Osteoblast (primary cell): ENCODE measurements at places on chromosomes 4 and X.

DNA sequence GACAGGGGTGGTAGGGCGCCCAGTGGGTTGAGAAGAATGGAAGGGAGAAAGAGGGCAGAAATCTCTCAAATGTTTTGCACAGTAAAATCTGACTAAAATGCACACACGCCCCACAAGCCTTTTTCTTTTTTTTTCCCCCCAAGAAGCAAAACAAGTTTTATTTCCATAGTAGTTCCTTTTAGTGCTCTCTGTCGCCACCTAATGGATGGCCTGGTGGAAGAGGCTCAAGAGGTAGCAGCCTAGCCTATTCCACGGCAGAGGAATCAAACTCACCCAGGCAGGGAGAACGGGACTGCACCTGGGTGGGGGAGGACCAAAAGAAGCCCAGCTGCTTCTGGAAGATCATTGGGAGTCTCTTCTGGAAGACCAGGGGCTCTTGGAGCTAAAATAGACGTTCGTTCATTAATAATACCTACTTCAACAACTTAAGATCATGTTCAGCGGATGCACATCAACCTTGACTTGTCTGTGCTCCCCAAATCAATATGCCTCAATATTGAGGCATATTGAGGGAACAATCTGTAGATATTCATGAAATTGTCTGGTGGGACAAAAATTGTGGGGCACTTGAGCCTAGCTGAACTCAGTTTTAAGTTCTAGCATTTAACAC, 31.6 kb upstream of the IRAK1 start:
- DNase-seq, result no peak

DNA sequence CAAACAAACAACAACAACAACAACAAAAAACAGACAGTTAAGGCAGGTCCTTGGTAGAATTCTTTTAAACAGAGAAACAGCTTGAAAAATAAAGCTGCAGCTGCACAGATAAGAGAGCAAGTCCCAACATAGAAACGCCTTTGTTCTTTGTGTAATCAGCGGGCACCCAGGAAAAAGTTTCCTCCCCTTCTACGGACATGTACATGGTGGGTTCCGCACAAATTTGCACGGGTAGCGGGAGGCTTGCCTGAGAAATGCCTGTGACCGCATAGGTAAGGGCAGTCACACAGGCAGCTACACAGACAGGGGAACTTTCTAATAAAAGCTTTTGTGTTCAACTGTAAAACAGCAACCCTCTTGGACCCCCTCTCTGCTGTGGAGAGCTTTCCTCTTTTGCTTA, 25.7 kb upstream of the CT47A1 start:
- DNase-seq, result no peak

GRCh38 chr4:125303821-125304220, 10.9 kb upstream of the FAT4 start:
- no peak for DNase-seq

- DNase-seq, result no peak
These were observed 97.9 kb upstream of the ADAMTS3 start for GRCh38 chr4:72666910-72667309.

GRCh38 chr4:142203505-142203904, 567.1 kb downstream of the IL15 start:
- no peak for DNase-seq

DNA sequence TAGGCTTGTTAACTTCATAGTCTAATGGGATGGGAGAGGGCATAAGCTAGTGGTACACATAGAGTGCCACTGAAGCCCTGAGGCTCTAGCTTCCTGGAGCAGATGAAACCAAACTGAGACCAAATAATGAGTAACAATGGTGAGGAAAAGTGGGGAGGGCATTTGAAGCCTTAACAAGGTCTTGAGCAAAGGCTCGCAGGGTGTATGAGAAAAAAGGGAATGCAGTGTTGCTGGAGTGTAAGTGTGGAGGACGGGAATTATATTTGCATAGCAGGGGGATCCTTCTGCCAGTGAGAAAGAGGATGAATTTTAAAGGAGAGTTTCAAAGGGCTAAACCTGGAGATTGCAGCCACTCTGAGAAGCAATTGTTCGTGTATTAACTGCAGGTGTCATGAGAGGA, 263.1 kb downstream of the ANK2 start:
- no peak for DNase-seq

GRCh38 chr4:138826754-138827153, 188.8 kb upstream of the NOCT start:
- no peak for DNase-seq

GRCh38 chrX:39507617-39508299, 590.0 kb downstream of the BCOR start:
- DNase-seq, result no peak

DNA sequence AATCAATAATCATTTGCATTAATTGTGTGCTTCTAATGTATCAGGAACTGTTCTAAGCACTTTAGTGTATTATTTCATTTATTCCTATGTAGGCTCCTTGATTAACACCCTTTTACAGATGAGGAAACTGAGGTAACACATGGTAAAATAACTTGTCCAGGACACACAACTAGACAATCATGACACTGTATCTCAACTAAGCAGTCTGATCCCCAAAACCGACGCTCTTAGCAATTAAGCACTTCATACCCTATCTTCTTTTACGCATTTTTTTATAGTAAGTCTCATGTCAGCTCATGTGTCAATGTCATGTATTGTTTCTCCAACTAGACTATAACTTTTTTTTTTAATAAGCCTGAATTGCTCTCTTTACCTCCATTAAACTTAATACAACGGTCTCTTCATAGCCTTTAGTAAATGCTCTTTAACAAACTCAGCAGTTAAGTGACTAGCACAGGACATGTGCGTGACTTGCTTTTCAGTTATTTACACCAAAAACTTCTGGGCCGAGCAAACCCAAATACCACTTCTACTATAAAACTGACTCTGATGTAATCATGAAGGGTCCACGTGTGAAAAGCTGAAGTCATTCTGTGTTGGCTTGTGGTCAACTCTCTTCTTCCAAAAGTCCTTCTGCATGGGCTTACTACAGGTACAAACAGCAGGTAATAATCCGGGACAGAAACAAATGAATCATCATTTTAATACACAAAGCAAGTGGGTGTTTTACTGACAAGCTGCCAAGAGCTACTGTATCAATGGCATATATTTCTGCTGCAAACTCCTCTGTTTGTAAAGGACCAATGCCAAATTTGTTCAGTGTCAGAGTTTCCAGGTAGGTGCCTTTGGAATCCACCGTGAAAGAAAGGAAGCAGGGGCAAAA, 7.9 kb upstream of the AMBN start:
- no peak for DNase-seq

DNA sequence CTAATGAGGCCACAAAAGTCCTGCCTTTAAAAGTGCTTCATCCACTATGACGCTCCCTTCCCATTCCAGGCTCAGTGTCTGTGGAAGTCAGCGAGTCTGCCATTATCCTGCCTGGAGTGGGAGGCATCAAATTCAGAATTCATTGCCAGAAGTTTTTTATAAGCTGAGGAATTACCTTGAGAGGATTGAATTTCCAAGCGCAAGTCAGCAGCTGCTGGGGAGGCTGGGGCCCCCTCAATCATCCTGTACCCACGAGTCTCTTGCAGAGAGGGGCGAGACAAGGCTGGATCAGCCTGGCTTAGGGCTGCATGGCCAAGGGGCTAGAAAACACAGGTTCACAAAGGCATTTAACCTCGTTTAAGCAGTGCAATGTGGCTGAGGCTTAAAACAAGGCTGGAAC, 170.5 kb upstream of the NOCT start:
- no peak for DNase-seq
